EH (cell line): ENCODE measurements at places on chromosomes 3 and 15.

GRCh38 chr3:124439603-124440002 lies 290.6 kb upstream of the UMPS start:
- no peak for DNase-seq

GRCh38 chr3:171219258-171219657 lies 192.7 kb upstream of the SLC2A2 start:
- DNase-seq, result no peak

DNA sequence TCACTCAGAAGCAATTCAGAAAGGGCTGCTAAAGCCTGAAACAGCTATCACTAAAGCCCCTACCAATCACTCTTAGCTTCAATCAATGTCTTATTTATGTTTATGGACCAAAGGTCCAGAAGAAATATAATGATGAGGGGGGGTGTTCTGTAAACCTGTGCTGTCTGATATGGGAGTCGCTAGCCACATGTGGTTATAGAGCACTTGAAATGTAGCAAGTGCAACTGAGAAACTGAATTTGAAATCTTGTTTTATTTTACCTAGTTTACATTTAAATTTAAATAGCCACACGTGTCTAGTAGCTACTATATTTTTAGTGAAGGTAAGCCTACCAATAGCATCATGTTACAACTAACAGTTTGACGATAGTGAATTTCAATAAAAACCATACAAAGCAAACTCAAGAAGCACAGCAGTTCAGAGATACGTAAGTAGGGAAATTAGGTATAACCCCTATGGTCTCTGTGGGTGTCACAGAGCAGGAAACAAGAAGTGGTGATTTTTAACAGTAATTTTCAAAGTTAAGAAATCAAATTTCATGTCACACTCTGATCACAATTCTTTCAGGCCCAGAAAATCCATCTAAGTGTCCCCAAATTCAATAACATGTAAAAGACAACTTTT lies 3.6 kb downstream of the POU1F1 start:
- no peak for DNase-seq

DNA sequence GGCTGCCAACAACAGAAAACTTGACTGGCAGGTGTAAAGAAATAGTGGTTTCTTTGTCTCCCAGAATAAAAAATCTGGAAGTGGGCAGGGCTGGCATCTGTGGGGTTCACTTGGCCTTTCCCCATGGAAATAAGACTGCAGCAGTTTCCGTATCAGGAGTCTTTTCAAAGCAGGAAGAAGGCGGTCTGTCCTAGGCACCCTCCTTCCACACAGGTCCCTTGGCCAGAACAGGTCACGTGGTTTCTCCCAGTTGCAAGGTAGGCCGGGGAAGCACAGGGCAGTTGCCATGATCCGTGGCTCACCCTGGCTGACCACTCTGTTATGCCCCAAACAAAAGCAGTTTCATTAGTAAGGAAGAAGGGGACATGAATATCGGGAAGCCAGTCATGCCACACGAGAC lies 45.4 kb downstream of the ZDHHC19 start:
- no peak for DNase-seq

DNA sequence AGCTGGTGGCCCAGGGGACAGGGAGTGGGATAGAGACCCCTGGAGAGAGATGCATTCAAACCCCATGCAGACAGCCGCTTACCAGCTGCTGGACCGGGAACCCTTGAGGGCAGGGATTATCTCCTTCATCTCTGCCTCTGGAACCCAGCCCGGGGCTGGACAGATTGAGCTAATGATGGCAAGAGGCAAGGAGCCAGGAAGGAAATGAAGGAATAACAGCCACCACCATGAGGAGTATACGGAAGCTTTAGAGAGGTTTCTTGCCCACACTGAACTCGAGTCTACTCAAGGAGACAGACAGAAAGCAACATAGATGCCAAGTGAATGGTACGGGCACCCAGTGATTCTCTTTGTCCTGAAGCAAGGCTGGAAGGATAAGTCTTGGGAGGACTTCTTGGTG lies 23.2 kb downstream of the HAPLN3 start:
- DNase-seq, result peak; percentile 63

DNA sequence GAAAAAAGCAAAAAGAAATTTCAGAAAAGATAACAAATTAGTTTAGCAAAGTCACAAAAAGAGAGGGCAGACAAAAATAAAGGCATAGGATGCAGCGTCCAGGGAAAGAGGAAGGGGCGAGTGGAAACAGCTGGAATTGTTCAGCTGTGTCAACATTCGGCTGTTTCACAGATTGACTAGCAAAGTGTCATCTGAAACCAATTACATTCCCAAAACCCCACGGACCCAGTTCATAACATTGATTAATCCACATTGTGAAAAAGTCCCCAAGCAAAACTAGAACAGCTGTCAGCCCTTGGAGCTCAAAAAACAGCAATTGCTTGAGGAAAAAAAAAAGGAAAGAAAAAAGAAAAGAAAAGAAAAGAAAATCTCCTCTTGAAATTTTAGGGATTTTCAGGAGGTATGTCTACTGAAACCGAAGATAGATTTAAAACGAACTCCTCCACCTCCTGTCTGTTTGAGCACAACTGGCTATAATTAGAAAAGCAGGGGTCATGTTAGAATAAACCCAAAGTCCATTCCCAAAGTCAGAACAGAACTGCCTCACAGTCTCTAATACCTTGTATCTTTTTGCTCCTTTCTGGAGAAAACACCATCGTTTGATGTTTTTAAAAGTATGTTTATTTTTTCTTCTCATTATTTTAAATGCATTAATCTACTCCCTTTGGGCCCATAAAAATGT lies 159.6 kb downstream of the RORA start:
- no peak for DNase-seq

DNA sequence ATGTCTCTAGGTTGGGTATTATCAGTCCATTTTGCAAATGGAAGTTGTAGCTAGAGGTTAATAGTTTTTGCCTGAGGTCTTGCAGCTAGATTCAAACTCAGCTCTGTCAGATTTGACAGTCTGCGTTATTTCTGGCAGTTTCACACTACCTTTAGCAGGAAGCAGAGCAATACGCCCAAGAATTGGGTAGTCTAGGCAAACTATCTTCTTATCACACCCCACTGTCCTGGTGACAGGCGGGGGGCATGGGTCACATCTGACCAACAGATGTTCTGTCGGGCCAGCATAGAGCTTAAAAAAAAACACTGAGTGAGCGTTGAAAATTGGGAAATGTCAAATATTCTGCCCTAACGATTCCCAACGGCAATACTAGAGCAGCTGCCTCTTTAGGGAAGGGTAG lies 5.7 kb downstream of the GPR160 start:
- DNase-seq, result no peak

- no peak for DNase-seq
These were observed 138.3 kb downstream of the DIPK2A start for GRCh38 chr3:144109944-144110343.
